Cortex of kidney (tissue), 1 donor: ENCODE measurements at places on chromosomes 2 and 18.
A peak's percentile ranks its signal among the peaks of the same experiment; 100 is the strongest.

- DNase-seq = no peak
These were observed 184.0 kb upstream of the PID1 start for GRCh38 chr2:229454934-229455631.

GRCh38 chr2:237056287-237056875, 29.3 kb upstream of the COPS8 start:
- DNase-seq = no peak

- no peak for DNase-seq
These were observed 26.9 kb downstream of the DNAH7 start for GRCh38 chr2:196041786-196042185.

DNA sequence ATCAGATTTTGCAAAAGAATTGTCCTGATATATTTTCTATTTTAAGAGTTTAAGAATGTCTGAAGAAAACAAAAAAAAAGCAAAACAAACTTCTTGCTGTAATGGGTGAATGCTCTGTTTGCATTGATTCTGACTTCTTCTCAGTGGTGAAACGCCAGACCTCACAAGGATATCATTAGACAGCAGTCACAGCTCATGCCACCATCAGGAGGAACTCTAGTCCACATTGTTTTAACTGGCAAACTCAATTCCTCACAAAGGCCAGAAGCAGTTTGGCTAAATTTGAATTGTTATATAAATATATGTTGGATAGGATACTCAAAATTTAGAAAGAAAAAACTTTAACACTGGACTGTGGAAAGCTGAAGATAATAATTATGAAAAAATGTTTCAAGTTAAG, 89.4 kb downstream of the DOK6 start:
- DNase-seq = no peak

- DNase-seq = no peak
These were observed 76.9 kb downstream of the RHOB start for GRCh38 chr2:20523799-20524187.

GRCh38 chr2:45380131-45380836, 230.8 kb downstream of the SRBD1 start:
- DNase-seq = no peak

DNA sequence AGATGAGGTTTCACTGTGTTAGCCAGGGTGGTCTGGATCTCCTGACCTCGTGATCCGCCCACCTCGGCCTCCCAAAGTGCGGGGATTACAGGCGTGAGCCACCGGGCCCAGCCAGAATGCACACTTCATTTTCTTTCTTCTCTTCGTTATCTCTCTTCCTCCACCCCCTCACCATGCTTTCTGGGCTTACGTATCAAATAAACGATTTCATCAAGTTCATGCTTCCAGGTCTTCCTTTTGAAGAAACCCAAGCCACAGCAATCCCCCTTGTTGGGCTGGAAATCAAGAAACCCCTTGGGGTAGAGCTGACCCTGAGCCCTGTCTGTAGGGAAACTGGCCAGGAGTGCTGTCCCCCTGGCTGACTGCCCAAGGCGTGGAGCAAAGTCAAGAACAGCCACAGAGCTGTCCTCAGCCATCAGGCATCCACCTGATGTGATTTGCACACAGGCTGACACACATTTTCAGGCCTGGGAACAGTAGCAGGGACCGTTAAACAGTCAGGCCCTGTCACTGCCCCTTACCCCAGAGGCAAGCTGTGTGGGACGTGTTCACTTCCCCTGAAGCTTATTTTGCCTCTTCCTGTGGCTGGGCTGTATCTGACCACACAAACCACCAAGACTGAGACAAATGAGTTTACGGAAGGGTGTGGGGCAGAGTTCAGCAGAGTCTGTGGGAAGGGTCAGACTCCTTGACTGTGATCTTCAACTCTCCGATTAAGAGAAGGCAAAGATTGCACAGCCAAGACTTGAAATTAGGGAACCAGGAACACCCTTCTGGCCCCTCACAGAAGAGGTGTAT, 15.1 kb upstream of the NMUR1 start:
- no peak for DNase-seq

DNA sequence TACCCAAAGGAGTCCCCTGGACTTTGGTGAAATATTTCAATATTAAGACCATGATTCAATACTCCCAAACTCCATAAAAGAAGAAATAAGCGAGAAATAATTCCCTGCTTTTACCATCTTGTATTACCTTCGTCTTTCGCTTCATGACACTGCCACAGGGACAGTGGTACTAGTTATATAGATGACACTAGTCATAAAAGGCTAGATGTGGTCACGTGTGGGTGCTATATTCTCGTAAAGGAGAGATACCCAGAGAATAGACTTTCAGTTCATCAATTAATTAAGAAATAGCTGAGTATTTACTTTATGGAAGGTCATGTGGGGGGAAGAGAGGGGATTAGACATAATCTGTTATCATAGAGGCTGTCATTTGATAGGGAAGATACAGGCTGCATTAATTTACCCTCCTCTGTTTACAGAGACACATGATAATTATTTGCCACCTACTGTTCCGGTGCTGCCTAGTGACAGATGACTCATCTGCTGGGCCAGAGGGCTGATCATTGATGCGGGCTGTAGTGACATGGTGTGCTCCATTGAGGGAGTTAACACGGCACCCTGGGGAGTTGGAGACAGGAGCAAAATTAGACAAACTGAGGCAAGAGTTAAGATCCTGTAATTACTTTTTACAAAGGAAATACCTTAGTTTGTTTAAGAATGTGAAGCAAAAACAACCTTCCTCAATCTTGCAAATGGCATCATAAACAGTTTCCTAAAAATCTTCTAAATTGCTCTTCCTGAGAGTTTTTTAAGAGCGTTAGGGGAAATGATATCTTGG, 78.2 kb upstream of the ITGB6 start:
- DNase-seq = no peak

GRCh38 chr2:69914950-69915945, at the start of gene MXD1:
Gene MXD1 (plus strand): TSS chr2:69915109. CDS start chr2:69915331, 222 bp downstream.
- DNase-seq = peak; percentile 75

DNA sequence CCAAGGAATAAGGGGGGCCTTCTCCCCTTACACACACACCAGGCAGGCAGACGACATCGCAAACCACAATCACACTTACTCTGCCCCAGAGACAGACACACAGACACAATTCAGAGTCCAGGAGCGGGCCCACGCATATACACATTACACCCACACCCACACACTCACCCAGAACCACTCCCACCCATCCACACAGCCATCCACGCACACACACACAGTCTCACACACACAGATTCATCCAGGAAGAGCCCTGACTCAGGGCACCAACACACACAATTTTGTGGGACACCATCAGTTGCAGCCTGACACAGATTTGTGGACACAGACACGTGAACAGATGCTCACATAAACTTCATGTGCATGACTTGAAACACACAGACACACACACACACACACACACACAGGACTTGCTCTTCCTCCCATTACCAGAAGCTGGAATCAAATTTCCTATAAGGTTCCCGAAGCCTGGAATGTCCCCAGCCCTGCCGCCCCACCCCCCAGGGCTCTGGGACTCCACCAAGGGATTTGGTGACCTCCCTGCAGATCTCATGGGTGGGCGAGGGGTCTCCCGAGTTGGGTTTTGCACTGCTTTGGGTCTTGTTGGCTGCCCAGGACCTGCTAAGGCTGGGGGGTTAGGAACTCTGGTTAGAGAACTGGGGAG, 23.5 kb downstream of the TNS1 start:
- no peak for DNase-seq

DNA sequence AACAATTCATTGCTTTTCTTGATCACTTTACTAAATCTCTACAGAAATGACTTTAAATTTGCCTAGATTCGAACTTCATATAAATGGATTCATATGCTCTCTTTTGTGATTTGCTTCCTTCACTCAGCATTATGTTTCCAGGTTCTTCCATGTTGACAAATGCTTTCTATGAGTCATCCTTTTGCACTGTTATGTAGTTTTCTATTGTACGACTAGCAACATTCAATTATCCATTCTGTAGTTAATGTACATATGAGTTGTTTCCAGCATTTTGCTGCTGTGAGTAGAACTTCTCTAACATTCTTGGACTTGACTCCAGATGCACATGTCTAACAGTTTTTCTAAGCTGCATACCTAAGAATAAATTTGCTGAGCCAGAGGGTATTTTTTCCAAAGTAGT, 66.5 kb upstream of the NEUROD1 start:
- DNase-seq = no peak

DNA sequence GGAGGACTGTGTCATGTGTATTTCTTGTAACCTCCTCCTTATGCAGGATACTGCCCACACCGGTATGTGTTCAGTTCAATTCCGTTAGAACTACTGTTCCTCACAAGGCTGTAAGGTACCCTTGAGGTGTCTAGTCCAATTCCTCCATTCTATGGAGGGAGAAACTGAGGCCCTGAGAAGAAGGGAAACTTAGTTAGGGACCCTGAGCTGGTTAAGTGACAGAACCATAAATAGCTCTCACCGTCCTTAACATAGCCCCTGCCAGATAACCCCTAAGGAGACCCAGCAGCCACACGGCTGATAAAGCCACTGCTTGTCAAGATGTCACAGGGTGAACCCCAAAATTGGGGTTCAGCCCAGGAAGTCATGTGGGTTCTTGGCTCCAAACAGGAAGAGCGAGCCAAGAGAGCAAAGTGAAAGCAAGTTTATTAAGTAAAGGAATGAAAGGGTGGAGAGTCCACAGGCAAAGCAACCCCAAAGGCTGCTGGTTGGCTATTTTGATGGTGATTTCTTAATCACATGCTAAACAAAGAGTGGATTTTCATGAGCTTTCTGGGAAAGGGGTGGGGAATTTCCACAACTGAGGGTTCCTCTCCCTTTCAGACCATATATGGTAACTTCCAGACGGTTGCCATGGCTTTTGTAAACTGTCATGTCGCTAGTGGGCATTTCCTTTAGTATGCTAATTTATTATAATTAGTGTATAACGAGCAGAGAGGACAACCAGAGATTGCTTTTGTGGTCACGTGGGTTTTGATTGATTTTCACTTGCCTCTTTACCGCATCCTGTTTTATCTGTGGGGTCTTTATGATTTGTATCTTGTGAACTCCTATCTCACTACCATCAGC, 83.4 kb upstream of the RTN4 start:
- DNase-seq = no peak

DNA sequence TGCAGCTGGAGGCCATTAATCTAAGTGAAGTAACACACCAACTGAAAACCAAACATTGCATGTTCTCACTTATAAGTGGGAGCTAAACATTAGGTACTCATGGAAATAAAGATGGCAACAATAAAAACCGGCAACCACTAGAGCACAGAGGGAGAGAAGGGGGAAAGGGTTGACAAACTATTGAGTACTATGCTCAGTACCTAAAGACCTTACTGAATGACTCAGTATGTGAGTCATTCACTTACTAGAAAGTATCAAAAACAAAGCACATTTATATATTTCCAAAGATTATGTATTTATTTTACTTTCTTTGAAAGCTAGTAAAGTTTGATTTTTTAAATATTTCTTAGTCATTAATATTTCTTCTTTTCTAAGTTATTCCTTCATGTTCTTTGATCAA, 48.9 kb downstream of the ZNF385B start:
- DNase-seq = no peak

- DNase-seq = no peak
These were observed 957.7 kb upstream of the POU3F3 start for GRCh38 chr2:103896182-103896581.

- no peak for DNase-seq
These were observed 1337.9 kb upstream of the CHAC2 start for GRCh38 chr2:52429740-52430139.

- DNase-seq = no peak
These were observed 2.7 kb downstream of the CFAP65 start for GRCh38 chr2:219038600-219038999.

DNA sequence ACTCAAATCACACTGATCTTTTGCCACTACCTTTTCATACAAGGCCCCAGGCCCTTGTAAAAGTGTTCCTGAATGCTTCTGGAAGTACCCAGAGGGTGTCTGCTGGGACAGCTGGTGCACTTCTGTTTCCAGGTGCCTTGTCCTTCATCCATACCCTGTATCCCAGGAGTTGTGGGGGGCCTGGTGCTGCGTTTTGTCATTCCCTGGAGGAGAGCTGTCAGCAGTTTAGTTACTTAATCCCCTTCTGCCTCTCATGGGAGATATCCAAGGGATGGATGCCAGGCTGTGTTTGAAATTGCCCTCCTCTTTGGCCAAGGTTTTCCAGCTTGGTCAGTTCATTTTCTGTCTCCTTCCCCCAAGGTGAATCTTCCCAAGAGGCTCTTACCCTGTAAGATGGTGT, 158.3 kb downstream of the WDSUB1 start:
- DNase-seq = no peak

- DNase-seq = no peak
These were observed 1598.7 kb upstream of the ACVR2A start for GRCh38 chr2:146246002-146246735.

GRCh38 chr18:67525328-67526099, 9.0 kb upstream of the DSEL start:
- DNase-seq = no peak

GRCh38 chr2:239457586-239458445, 57.0 kb upstream of the HDAC4 start:
- DNase-seq = no peak

- no peak for DNase-seq
These were observed 261.0 kb downstream of the ARHGAP15 start for GRCh38 chr2:143390171-143390570.

DNA sequence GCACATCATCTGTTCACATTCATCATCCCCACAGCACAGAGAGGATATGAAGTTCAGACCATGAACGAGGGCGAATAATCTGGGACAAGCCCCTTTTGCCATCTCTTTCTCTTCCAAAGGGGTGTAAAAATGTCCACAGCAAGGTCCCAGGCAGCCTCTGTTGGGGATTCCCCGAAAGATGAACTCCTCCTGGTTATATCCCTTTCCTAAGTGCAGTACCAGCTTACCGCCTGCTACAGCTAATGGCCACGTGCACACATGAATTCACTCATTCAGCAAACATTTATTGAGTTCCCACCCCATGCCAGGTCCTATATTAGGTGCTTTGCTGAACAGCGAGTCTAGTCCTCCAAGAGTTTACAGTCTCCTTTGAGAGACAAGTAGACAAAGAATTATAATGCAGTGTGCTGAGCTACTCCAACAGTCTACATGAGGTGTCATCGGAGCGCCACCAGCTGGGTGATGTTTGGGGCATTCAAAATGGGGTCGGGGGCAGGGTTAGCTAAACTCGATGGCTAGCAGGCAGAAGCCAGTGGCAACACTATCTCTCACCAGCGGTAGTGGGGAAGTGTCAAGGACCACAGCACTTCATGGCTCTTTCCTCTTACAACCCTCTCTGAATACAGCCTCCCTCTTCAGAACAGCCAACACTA, 228.9 kb downstream of the TMEM163 start:
- no peak for DNase-seq
